ENCODE measurements at places on chromosomes 16 and 17.

- DNase-seq: peak; percentile 20
These were observed 749 bp downstream of the GRIN2A start for GRCh38 chr16:10181196-10182162.

DNA sequence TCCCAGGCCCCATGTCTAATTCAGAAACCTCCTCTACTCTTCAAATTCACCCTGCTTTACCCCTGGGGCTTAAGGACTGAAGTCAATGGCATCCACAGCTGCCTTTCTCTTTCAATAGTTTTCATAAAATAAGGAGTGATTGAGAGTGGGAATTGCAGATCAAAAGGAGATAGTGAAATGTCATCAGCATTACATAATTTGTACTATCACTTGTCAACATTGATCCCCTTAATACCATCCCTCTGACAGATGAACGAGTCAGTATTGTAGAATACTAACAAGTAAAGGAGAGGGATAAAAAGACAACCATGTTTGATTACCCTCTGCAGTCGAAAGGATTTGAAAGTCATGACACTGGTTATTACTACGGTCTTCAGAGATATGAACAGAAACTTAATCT, 212.4 kb downstream of the TMEM114 start:
- no peak for DNase-seq

DNA sequence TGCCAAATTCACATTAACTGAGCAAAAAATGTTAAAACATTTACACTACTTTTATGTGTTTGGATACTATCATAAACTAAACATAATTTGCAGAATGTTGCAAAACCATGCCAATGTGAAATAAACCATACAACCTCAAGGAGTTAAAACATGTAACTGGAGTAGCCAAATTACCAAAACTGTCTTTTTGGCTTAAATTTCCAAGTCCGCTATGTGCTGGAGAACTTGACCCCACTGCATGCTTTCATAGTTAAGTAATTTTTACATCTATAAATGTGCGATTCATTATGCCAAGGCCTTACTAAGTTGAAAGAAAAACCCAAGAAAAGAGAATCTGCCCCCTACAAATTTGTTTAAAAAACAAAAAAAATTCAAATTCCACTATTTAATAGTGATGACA, 28.2 kb downstream of the BRD7 start:
- no peak for DNase-seq

- DNase-seq: no peak
These were observed 65.6 kb downstream of the TOM1L2 start for GRCh38 chr17:17906418-17907215.

DNA sequence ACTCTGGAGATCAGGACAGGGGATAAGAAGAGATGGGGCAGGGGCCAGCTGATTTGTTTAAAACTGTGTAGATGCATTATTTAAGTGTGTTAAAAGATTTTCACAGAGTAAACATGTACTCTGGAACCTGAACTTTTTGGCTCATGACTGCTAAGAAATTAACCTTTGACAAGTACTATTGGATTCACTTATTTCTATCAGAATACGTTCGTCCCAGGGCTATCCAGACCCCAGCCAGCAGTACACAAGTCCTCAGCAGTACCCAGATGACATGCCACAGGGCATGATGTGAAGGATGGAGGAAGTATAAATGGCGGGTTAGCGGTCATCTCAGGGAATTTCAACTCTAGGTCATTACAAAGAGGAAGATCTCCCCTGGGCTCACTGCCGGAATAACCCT, 253.7 kb downstream of the STX8 start:
- no peak for DNase-seq

DNA sequence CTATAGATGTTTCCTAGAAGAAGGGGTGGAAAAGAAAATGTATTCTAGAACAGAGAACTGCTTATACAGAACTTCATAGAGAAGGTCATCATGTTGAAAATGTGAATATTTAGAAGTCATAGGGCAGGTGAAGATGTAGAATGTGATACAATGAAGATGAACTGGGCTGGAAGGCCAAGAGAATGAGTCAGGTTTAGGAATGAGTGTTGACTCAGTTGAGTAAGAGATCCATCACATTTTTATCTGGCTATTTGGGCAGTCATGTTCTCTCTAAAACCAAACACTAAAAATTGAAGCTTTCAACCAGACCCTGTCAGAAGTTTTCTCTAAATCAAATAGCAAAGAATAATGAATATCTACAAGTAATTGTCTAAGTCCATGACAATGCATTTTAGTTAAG, 660.5 kb downstream of the KCNJ2 start:
- no peak for DNase-seq

- DNase-seq: no peak
These were observed 16.5 kb downstream of the SCNN1B start for GRCh38 chr16:23318639-23319038.

DNA sequence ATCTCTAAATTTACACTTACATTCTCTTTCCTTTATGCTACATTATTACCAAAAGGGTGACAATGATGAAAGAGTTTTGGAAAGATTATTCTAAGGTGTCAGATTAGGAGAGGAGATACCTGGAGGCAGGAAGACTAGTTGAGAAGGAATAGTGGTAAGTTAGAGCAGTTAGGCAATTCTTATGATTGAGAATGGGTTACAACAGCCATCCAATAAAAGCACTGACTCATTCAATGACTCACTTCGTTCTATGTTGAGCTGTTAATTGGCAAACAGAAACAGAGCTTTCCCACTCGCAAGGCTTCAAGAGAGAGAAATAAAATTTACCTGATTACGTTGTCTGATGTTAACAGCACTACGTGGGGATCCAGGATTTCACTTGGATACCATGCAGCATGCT, 5.8 kb downstream of the NUP88 start:
- no peak for DNase-seq

DNA sequence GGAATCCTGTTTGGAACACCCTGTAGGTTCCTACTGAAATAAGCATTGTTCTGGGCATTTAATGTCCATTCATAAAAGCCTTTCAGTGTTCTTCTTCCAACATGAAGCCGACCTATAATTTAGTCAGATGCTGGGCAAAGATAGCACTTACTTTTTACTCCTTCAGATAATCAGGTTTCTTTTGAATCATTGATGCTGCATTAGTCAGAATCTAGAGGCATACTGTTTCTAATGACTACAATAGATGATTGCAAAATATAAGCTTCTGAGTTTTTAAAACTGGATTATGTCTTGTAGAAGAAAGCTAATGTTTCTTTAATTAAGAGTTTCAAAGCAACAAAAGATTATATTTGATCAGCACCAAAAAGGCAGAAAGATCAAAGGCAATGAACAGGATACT, 16.0 kb downstream of the MMD start:
- no peak for DNase-seq

DNA sequence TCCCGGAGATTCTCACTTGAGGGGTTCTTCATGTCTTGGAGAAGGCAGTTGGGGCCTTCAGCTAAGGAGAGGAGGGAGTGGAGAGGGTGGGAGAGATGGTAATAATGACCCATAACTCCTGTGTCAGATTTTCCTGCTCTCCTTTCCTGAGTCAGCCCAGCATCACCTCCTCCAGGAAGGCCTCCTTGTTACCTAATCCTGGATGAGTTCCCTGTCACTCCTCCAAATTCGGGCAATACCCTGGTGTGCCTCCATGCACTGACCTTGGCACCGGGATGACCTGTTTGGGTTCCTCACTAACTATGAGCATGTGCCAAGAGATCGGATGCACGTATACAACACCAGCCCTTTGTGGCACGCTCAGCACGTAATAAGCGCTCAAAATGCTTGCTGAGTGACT, 38.8 kb downstream of the SDK2 start:
- DNase-seq: no peak

DNA sequence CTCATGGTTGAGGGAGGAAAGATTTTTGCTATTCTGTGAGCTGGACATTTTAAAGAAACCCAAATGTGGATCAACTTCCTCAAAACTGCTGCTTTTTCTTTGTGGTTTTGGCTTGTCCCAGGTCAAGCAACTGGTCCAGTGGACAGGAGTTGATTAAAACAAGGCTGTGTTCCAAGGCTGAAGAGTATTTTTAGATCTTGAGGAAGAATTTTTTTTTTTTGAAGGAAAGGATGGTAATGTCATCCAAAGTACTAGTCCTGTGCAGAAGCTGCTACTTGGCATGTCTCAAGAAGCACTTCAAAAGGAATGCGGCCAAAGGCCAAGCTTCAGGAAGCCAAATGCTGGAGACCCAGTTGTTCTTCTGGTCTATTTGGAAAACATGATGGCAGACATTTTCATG, 8.0 kb upstream of the MYH2 start:
- DNase-seq: no peak

DNA sequence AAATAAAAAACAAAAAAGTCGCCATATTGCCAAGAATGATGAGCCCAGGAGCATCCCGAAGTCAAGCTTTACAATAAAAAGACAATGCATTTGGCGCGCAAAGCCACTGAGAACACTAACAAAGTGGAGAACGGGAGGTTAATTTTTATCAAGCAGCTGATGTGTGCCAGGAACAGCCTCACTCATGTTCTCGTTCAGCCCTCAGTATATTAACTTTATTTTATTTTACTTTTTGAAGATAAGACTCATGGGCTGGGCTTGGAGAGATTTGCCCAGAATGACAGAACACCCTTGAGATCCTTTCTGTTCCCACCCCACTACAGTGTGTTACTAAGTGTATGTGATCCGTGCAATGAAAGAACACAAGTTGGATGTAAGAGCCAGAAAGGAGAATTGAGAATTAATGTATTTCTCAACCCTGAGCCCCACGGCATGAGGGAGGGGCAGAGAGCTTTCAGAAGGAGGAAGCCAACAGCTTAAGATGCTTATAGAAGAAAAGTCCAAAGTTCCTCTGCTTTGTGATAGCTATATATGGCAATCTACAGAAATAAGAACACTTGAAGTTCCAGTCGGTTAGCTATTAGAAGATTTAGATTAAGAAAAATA, 48.4 kb downstream of the COTL1 start:
- DNase-seq: no peak

DNA sequence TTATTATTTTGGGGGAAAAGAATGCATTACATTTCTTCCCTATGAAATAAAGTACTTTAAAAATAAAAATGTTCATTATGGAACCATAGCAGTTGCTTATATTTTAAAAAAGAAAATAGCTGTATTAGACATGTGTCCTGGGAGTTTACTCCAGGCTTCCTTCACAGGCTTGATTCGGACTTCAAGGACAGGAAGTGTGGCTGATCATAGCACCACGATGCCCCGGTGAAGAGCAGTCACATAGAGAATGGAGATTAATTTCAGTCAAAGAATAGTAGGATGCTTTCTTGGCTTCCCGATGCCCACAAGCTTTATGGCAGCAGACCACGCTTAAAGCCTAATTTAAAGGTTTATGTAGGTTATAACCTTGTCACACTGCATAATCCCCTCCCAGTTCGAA, 125.1 kb downstream of the NPIPB5 start:
- no peak for DNase-seq

- no peak for DNase-seq
These were observed 24.9 kb downstream of the FBXO31 start for GRCh38 chr16:87358696-87359095.

DNA sequence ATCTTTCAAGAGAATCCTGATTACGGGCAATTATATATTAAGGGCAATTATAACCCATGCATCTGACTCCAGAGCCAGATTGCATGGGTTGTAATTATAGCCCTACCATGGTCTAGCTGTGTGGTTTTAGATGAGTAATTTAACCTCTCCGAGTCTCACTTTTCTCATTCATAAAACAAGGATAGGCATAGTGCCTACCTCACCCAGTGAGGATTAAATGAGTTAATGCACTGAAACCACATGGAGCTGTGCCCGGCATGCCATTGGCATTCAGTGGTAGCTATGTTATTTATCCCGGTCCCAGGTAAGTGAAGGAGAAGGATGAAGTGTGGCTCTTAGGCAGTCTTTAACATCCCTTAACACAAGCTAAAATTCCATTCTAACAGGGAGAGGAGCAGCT, 6.3 kb downstream of the SNX20 start:
- no peak for DNase-seq

GRCh38 chr17:70447588-70447987, 278.3 kb downstream of the KCNJ2 start:
- DNase-seq: no peak

DNA sequence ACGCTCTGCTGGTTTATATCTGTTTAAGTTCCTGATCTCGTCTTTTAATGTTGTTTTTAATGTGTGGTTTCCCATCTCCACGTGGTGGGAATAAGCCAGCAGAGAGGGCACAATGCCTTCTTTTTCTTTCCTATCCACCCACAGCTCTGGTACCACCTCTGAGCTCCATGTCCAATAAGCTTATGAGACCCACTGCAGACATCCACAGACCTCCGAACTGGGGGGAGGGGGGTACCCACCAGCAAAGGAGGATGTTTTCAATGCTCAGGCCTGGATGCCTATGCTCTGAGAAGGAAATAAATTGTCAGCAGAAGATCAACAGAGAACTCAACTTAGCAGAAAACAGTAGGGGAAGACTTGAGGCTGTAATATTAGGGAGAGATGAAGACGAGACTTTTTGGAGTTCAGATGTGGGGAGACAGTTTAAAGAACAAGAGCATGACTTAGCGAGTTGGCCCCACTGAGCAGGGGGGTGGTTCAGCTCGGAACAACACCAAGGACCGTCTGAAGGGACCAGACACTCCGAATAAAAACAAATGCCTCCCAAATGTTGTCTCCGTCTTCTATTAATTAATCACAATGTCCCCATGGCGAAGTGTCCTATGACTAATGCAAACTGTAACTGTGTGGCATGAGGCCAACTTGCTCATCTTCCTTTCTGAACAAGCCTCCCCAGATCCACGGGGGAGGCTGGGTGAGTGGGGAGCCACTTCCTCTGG, 62.7 kb downstream of the GAS7 start:
- no peak for DNase-seq

DNA sequence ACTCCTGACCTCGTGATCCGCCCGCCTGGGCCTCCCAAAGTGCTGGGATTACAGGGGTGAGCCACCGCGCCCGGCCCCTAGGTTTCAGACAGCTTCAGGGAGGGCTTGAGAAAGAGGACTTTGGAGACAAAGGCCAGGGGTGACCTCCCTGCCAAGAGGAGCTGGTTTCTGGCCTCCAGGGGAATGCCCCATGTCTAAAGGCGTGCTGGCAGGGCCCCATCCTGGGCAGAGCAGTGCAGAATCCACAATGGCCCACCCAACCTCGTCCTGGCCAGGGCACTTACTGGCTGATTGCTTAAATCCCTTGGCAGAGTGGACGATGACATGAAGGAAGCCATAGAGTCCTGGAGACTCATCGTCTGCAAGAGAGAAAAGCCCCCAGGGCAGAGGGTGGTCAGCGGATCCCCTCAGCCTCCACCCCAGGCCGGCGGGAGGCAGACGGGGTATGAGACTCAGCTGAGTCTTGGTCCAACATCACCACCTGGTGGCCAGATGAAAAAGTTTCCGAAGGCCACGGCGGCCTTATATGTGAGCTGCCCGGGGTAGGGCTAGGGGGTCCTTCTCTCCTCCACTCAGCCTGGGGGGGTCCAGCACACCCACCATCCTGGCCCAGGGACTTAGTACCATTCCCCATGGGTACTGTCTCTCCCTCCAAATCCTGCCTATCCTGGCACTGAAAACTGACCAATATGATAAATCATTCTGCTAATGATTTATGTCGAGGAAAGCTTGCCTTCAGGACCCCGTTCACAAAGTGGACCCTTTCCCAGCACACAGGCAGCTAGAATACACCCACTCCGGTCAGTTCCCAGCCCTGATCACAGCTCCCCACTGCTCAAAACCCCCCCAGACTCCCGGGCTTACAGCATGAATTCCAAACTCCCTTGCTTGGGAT, 59.1 kb downstream of the TIMM22 start:
- peak; percentile 44 for DNase-seq
